Inflammatory macrophage treated with lipopolysaccharide for 4 hours (primary cell): ENCODE measurements at places on chromosomes 13 and 19.

- peak; percentile 43 for DNase-seq
Measured at GRCh38 chr13:106565127-106565775, 2.7 kb downstream of the ARGLU1 start.

- DNase-seq: no peak
Measured at GRCh38 chr19:45005787-45006186, 4.5 kb downstream of the RELB start.

DNA sequence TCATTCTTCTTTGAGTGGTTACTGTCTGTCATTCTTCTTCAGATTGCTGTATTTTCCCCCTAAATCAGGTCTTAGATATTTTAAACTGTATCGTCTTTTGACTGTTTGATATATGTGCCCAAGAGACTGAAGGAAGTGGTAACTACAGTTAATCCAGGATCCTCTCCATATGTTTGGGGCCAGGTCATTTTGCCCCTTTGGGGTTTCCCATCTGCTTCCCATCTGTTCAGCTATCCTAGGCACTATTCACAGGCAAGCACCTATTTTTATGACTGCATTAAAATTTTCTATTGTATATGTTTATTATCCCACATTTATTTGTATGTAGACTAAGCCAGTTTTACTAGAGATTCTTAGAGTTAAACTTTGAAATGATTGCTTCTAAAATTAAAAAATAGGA is 244.2 kb downstream of the PCCA start:
- no peak for DNase-seq

DNA sequence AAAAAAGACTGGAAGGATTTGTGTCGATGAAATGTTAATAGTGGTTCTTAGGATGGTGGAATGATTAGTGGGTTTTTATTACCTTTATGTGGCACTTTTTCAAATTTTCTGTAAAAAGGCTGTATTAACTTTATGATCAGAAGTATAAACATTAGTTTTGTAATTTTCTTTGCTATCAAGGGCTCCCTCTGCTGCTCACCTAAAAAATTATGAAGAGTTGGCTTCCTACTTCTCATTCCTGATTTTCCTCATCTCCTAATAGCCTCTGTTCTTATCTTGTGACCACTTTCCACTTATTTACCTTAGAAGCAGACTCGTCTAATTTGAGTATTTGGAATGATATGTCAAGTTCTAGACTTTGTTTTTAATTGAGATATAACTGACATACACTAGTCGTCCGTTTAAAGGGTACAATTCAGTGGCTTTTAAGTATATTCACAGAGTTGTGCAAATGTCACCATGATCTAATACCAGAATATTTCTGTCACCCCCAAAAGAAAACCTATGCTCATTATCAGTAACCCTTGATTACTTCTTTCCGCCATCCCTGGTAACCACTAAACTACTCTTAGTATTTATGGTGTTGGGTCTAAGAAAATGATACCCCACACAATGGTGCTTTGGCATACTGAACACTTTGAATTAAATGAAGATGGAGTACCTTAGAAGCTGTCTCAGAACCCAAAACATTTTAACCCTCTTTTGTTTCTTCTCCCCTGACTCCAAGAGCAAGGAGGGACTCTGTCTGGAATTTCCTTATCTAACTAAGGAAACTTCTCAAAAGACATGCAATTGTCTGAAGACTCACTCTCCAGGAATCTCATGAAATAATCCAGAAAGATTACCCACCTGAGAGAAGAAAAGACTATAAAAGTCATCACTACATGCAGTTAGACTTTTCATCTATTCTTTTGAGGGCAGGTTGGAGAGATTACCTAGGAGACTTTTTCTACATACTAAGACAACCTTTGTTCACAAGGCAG is 311.3 kb downstream of the DLEU7 start:
- DNase-seq: peak; percentile 30

GRCh38 chr19:11096210-11096841 is 7.1 kb downstream of the LDLR start:
- peak; percentile 64 for DNase-seq

- DNase-seq: no peak
Measured at GRCh38 chr13:78040205-78040830, 121.7 kb upstream of the EDNRB start.

DNA sequence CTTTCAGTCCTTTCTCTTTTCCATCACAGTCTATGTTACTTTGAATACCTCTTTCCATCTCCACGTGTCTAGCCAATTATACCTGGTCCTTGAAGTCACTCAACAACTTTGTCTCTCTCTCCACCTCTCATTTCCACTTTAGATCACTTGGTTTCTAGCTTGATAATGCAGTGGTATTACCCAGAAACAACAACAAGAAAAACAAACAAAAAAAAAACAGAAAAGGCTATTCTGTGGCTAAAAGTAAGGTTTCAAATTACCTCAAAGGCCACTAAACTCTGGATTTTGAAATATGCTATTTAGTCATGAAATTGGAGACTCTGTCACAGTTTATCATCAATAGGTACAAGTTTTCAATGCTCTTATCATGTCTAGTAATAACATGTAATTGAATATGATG is 184.8 kb downstream of the PCDH9 start:
- DNase-seq: no peak

GRCh38 chr13:32426191-32426989 is 1.5 kb downstream of the N4BP2L1 start:
- DNase-seq: peak; percentile 94
